Stimulated activated CD4-positive, alpha-beta T cell treated with anti-CD3 and anti-CD28 coated beads, Interleukin-1b, Interleukin-23, amount 100 ng/mL, for 48 hours (primary cell): ENCODE measurements at places on chromosomes 3 and 15.

DNA sequence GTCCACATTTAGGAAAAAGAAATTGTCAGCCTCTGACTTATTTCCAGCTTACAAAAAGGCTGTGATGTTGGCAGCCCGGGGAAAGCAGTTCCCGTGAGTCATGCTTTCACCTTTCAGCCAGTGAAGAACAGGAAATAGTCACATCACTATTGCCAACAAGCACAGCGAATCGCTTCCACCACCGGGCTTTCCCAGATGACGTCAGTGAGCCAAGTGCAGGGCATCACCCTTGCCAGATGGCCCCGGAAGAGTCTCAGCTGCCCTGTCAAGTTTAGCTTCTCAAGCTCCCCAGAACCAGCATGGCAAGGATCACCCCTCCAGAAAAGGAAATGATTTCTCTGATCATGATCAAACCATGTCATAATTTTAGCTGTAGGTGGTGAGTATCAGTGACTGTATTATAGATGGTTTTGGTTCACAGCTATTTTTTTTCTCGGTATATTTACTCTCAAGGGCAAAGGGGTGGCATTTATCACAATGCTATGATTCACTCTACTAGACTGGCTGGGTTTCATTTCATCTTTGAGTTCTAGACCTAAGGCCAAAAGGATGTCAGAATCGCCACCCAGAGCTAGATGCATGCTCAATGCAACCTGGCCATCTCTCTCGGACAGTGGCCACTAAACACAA, 32.9 kb downstream of the B3GNT5 start:
- DNase-seq: peak; percentile 98

GRCh38 chr3:18745472-18745871, 320.3 kb upstream of the SATB1 start:
- DNase-seq: no peak

DNA sequence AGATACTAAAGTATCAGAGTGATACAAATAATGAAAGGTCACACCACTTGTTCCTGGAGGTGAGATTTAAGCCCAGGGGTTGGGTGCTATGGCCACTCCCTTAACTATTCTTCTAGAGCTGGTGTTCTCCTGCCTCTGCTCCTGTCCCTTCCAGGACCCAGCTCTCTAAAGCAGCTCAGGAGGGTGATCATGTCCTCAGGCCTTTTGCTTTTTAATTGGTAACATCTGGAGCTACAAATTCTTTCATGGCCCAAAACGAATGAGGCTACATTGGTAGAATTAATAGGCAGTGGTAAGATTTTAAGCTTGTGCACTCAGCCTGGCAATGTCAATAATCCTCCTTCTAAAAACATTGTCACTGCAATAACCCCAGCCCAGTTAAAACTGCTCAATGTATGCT, 38.2 kb upstream of the CNOT10 start:
- DNase-seq: no peak

DNA sequence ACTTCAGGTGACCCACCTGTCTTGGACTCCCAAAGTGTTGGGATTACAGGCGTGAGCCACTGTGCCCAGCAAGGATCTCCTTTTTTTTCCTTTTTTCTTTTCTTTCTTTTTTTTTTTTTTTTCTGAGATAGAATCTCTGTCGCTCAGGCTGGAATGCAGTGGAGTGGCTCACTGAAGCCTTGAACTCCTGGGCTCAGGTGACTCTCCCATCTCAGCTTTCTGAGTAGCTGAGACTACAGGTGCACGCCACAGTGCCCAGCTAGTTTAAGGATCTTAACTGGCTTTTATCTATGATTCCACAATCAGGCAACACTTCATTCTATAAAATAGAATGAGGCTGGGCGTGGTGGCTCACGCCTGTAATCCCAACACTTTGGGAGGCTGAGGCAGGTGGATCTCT, 16.3 kb upstream of the NICN1 start:
- DNase-seq: no peak

GRCh38 chr3:137738710-137739109, 25.4 kb upstream of the SOX14 start:
- DNase-seq: no peak

- DNase-seq: no peak
These were observed 152.8 kb upstream of the BHLHE40 start for GRCh38 chr3:4826237-4827100.

- no peak for DNase-seq
These were observed 8.5 kb downstream of the BFSP2 start for GRCh38 chr3:133408366-133408765.

- DNase-seq: no peak
These were observed 336.7 kb downstream of the LRTM1 start for GRCh38 chr3:54591157-54591556.

- no peak for DNase-seq
These were observed 8.0 kb upstream of the PLEKHO2 start for GRCh38 chr15:64833690-64834089.

- no peak for DNase-seq
These were observed 441 bp downstream of the CEP70 start for GRCh38 chr3:138593488-138594149.

- no peak for DNase-seq
These were observed 16.9 kb upstream of the CFAP161 start for GRCh38 chr15:81117136-81117535.

- DNase-seq: no peak
These were observed 110.1 kb upstream of the GBE1 start for GRCh38 chr3:81871358-81872155.

- peak; percentile 99 for DNase-seq
These were observed at the start of gene LRIG1 for GRCh38 chr3:66500576-66501482. Gene LRIG1 (minus strand): TSS chr3:66501022. CDS start chr3:66500407, 615 bp downstream.

GRCh38 chr3:58955308-58955707, 94.5 kb downstream of the CFAP20DC start:
- DNase-seq: no peak

GRCh38 chr3:21159543-21159906, 591.5 kb downstream of the ZNF385D start:
- DNase-seq: no peak

GRCh38 chr3:156445117-156446090, 109.5 kb downstream of the SSR3 start:
- no peak for DNase-seq

GRCh38 chr3:123656691-123657090, 71.8 kb upstream of the HACD2 start:
- no peak for DNase-seq

- DNase-seq: no peak
These were observed 67.4 kb upstream of the FNDC3B start for GRCh38 chr3:171971919-171972514.

GRCh38 chr3:99751649-99752048, 66.0 kb upstream of the CMSS1 start:
- no peak for DNase-seq

- no peak for DNase-seq
These were observed 63.4 kb downstream of the CBLB start for GRCh38 chr3:105805404-105805803.

- no peak for DNase-seq
These were observed 1229.6 kb upstream of the ALCAM start for GRCh38 chr3:104137116-104137515.

DNA sequence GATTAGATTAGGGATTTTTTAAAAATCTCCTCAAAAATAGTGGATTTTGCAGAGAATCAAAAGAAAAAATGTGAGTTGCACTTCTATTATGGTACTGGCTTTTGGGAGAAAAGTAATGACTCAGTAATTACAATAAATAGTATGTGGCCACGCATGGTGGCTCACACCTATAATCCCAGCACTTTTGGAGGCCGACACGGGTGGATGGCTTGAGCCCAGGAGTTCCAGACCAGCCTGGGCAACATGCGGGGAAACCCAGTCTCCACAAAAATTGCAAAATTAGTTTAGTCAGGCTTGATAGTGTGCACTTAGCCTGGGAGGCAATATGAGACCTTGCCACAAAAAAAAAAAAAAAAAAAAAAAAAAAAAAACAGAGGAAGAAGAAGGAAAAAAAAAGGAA, 1098.2 kb downstream of the ZPLD1 start:
- DNase-seq: no peak

DNA sequence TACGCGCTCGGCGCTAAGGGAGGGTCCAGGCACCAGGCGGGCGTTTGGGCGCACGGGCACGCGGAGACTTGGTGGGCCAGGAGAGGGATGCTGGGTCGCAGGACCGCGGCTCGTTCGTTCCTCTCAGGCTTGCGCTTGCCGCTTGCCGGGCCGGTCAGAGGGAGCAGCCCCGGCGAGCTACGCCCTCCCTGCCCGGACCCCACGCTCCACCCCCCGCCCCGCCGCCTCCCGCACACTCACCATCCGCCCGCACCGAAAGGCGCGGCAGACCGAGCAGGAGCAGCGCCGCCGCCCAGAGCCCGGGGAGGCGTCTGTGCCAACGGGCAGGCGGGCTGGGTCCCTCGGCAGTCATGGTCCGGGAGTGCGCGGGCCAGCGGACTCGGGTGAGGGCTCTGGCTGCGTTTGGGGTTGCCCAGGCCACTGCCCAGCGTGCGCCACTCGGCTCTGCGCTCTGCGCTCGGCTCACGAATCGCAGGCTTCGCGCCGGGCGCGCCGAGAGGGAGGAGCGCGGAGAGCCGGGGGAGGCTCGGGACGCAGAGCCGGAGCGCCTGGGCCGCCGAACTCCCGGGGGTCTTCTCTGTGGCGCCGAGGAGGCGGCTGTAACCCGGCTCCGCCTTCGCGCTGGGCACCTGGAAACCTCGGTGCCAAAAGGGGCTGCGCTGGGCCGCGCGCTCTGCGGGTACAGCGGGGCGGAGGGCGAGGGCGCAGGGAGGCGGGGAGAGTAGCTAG, at the start of gene SUSD5:
Gene SUSD5 (minus strand): TSS at position 365 of the 729 bp plus-strand sequence. CDS start 13 bp downstream, at position 352.
- DNase-seq: no peak

DNA sequence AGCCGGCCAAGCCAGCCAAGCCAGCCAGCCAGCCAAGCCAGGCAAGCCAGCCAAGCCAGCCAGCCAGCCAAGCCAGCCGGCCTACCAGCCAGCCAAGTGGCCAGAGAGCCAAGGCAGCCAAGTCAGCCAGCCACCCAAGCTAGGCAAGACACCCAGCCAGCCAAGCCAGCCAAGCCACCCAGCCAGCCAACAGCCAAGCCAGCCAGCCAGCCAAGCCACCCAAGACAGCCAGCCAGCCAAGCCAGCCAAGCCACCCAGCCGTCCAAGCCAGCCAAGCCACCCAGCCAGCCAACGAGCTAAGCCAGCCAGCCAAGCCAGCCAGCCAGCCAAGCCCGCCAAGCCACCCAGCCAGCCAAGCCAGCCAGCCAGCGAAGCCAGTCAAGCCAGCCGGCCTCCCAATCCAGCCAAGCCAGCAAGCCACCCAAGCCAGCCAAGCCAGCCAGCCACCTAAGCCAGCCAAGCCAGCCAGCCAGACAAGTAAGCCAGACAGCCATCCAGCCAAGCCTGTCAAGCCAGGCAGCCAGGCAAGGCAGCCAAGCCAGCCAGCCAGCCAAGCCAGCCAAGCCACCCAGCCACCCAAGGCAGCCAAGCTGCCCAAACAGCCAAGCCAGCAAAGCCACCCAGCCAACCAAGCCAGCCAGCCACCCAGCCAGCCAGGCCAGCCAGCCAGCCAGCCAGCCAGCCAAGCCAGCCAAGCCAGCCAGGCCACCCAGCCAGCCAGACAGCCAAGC, 200.5 kb downstream of the GOLGA6L6 start:
- no peak for DNase-seq

DNA sequence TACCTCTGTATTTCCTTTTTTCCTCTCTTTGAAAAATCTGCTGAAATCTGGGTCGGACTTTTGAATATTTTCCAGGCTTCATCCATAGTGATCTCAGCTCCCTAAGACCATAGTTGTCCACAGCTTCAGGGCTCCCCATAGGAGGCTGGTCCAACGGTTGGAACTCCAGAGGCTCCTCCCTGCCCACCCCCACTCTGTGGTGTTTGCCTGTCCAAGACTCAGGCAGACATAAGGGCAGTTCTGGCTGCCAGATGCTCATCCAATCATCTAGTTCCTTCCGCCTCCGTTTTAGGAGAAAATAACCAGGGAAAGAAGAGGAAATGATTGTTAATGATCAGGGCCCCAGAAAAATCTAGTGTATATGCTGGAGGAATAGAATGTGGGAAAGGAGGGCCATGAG, 27.9 kb upstream of the PRTG start:
- DNase-seq: no peak
